Motor neuron (in vitro differentiated cells): ENCODE measurements at places on chromosomes 12 and 14. TPM values are rescaled to one million over a fixed set of nuclear protein-coding genes. Genes with fewer than 3 reads are reported as not detected.

DNA sequence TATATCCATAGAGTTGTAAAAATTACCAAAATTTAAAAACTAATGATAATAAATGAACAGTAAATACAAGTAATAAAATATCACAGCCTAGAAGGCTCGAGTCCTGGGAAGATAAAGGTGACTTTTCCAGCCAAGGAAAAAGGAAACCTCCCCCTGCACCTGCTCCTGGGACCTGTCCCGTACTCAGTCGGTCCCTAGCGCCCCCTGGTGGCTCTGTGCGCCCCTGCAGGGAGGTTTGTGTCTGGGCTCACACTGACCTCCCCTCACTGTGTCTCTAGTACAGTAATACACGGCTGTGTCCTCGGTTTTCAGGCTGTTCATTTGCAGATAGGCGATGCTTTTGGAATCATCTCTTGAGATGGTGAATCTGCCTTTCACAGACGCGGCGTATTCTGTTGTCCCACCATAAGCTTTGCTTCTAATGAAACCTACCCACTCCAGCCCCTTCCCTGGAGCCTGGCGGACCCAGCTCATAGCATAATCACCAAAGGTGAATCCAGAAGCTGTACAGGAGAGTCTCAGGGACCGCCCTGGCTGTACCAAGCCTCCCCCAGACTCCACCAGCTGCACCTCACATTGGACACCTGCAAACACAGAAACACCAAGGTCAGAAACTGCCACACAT, 1030.4 kb downstream of the TMEM121 start:
- ATAC-seq = no peak

DNA sequence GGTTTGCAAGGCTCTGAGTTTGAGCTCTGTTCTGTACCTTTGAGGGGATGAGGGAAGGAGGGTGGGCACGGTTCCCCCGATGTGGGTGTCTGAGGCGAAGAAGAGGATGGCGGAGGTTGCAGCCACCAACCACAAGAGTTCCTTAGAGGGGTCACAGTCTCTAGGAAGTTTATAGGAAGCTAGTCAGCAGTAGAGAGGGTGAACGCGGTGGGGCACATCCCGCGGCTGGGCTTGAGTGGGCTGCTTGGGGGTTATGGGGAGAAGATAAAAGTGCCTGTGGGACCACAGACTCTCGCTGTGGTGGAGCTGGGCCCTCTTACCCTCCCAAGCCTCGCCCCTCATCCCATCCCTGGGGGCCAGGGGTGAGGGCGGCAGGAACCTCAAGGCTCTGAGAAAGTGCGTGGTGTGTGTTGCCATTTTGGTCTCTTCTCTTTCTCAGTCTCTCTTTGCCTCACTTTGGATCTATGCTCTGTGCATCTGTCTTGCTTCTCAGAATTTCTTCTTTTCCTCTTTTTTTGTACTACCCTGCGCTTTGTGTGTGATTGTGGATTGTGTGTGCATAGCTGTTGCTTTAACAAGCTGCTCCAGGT, 2.7 kb downstream of the CD4 start:
- no peak for ATAC-seq

- ATAC-seq = no peak
These were observed 1.2 kb downstream of the EDDM3B start for GRCh38 chr14:20769421-20769820.

ISCU gene
- 74.4 and 77.7 TPM in 2 replicates for total RNA-seq

DNA sequence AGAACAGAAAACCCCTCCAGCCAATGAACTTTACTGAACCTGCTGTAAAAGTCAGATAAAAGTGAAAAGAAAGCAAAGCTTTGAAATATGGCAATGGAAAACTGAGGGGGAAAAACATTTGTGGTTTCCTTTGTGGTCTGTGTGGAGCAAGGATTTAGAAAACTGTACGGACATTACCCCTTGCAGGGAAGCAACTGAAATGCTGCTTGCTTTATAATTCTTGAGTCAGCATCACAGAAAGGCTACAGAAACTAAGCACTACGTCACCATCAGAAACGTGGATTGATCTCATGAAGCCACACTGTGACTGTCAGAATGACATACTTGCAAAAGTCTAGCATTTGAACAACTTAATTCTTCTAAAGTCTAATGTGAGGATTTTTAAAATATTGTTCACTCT, 2.4 kb upstream of the KCNC2 start:
- no peak for ATAC-seq

INF2 gene
- total RNA-seq = 3.2 and 3.8 TPM in 2 replicates

GRCh38 chr12:78674311-78675090, 190.1 kb upstream of the SYT1 start:
- peak; percentile 57 for ATAC-seq

GRCh38 chr12:108162207-108162606, 33.1 kb downstream of the WSCD2 start:
- ATAC-seq = no peak

DNA sequence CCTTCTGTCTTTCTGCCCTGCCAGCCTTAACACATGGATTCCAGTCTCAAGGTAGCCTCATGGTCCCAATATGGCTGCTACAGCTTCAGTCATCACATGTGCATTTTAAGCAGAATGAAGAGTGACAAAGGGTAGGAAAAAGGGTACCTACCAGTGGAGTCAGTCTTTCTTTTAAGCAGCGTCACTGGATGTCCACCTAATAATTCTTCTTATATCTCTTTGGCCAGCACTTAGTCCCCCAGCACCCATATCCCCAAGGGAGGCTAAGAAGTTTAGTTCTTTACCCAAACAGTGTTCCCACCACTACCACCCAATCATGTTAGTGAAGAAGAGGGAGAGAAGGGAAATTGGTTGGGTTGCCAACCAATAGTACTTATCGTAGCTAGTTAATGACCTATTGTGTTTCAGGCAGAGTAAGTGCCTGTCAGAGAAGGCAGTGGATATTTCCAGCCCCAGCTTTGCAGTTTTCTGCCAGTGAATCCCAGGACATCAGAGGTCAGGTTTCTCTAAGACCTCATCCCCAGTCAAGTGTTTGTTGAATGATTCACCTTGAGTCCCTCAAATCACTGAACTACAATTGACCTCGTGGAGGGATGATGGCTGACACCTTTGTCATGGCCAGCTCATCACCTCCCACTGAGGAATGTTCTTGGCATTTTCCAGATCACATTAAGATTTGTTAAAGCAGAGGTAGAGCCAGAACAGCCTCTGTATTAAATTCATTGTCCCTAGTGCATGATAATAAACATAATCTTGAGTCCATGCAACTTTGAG, 250.9 kb upstream of the CRY1 start:
- no peak for ATAC-seq

RNU4-1 gene
- 8,733 and 9,832 TPM in 2 replicates for total RNA-seq

BTBD6 gene
- 26.9 and 29.2 TPM in 2 replicates for total RNA-seq

GRCh38 chr14:76133103-76133502, 18.6 kb upstream of the GPATCH2L start:
- no peak for ATAC-seq

DNA sequence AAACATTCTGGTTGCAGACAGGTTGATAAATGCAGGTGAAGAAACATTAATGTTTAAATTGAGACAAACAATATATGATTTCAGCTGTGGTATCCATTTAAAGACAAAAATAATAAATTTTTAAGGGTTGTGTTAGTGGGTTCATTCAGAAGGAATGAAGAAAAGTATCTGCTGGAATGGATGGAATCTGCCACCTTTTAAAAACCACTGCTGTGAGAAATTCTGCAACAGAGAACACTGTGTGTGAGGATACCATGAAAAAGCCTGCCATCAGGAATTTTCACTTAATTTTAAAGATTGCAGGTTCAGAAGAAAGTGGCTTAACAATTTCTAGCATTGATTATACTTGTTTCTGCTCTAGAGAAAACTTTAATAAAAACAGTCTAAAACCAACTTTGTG, 184.6 kb upstream of the SOX5 start:
- no peak for ATAC-seq

DNA sequence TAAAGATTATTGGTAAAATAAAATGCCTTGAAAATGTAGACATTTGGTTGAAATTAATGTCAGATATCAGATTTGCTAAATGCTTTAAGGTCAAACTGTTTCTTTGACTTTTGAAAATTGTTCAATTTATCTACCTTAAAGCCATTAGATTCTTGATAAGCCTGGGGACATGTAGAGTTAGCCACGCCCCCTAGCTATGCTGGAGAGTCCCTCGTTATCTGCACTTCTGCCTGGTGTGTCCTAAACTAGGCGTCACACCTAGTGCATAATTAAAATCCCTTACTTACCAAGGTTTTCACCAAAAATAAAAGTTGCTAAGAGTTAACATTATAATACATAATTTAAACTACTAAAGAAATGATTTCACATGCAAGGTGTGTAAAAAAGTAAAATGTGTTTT, 79.5 kb downstream of the EGLN3 start:
- no peak for ATAC-seq

GLI1 gene
- 8.3 and 10.0 TPM in 2 replicates for total RNA-seq

RNASE8 gene
- total RNA-seq = 1.1 TPM in 1 of 2 replicates, not detected in the other

DNA sequence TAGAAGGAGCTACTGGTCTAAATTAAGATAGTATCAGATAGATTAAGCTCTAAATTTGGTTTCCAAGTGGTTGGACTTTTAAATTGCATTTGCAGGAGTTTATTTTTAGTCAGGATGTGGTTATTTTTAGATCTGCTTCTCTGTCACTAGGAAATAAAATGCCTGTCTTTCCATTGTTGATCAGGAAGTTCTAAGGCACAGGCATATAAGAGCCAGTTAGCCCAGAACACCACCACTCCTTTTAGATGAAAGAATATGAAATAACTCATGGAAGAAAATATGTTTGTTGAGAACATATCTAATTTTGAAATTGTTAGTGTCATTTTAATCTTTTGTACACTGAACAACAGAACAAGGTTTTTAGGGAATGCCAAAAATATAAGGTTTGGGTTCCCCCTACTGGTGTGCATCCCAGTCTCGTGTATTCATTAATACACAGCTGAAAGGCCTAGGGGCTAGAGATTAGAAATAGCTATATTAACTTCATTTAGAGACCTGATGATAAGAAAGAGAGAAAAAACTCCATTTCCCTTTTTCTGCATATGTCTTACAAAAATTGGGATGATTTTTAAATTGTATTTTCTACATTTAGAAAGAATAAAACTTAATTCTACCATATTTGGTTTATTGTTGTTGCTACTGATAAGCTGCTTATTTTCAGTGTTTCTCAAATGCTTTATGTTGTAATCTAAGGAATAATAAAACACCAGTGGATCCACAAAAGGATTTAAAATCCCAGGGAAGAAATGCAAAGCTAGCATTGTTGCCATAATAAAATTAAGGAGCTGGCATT, 67.2 kb downstream of the RIC8B start:
- ATAC-seq = peak; percentile 40

CCDC60 gene
- 8.2 and 11.1 TPM in 2 replicates for total RNA-seq

DNA sequence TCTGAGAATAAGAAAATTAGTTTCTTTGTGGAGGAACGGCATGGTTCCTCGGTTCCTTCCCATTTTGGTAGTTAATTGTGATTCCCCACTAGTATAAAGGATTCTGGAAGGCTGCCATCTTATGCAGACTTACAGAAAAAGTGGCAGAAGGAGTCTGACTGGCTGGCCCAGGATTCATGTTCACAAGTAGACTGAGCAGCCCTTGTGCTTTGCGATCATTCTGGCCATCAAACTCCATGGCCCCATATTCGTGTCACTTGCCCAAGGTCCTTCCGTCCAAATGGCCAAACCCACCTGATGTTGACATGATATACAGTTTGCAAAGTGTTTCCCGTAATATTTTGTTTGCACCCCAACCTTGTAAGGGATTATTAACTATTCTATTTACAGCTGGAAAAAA, 297.2 kb upstream of the AMIGO2 start:
- no peak for ATAC-seq

MYO1H gene
- 0.15 and 0.95 TPM in 2 replicates for total RNA-seq

SLC38A4 gene
- total RNA-seq = 0.14 and 0.45 TPM in 2 replicates

DNA sequence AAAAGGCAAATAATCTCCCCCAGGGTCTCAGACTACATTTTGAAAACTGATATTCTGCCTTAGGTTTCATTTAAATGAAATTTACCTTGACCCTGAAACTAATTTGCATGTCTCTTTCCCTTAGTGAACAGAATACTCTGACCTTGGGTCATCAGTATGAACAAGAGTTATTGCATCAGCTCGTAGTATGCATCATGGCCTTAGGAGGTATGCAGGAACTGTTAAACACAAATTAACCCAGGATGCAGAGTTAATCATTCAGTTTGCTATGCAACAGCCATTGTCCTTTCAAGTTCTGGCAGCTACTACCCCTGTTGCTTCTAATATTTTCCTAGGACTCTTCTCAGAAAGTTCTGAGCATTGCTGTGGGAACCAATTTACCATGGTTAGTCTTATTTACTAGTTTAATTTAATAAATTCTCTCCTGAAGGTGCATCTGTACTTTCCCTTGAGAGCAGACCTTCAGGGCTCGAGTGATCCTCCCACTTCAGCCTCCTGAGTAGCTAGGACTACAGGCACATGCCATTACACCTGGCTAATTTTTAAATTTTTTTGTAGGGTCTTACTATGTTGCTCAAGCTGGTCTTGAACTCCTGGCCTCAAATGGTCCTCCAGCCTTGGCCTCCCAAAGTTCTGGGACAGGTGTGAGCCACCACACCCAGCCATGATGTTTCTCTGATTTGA, 126.7 kb downstream of the TTC6 start:
- ATAC-seq = no peak
